Activated CD4-positive, alpha-beta T cell treated with anti-CD3 and anti-CD28 coated beads, Interleukin-2, amount 10 ng/mL, durations not matched to agents 24 days and 14 days (primary cell): ENCODE measurements at places on chromosomes 11 and 22. TPM values are rescaled to one million over a fixed set of nuclear protein-coding genes. Genes with fewer than 3 reads are reported as not detected.

- no peaks in the 10 kb centered on the region for H3K4me1 ChIP-seq
- H3K4me3 ChIP-seq, result no peak overlapping the region
- H3K27ac ChIP-seq, result no peak overlapping the region
- peaks cover 11% of the 10 kb centered on the region for H3K27me3 ChIP-seq
Measured at GRCh38 chr22:35782504-35782903, 64.8 kb downstream of the APOL5 start.

GRCh38 chr11:28384418-28384817 lies 276.2 kb downstream of the METTL15 start:
- H3K27ac ChIP-seq, result no peak overlapping the region
- no peak for DNase-seq
- no peaks in the 10 kb centered on the region for H3K27me3 ChIP-seq
- H3K36me3 ChIP-seq, result no peaks in the 10 kb centered on the region

- no peak for DNase-seq
- H3K36me3 ChIP-seq, result no peaks in the 10 kb centered on the region
- H3K4me1 ChIP-seq, result no peaks in the 10 kb centered on the region
- H3K4me3 ChIP-seq, result no peak overlapping the region
- H3K27ac ChIP-seq, result no peak overlapping the region
- no peaks in the 10 kb centered on the region for H3K27me3 ChIP-seq
Measured at GRCh38 chr11:93000511-93001476, 31.3 kb downstream of the MTNR1B start.

DNA sequence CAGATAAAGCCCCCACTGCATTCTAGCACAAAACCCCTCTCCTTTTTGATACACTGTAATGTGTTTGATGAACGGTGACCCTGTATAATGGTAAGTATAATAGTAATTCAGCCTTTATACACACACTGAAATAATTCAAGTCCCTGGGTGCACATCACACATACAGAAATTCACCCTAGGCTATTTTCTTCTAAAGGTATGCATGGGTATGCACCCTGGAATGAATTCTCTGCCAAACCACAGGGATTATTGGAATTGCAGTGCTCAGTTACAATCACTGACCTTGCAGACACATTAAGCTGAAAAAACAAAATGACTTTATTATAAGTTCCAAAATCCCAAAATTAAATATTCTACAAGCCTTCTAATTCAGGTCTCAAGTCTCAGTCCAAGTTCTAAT lies 245.9 kb upstream of the FAT3 start:
- H3K36me3 ChIP-seq, result no peaks in the 10 kb centered on the region
- no peak overlapping the region for H3K4me3 ChIP-seq
- DNase-seq, result no peak
- no peaks in the 10 kb centered on the region for H3K27me3 ChIP-seq
- no peak overlapping the region for H3K27ac ChIP-seq

TRIM6 gene
- total RNA-seq, result 0.14 and 0.62 TPM in 2 replicates

OR51B5 gene
- not detected in 2 replicates for total RNA-seq

GRCh38 chr22:18078329-18079041 lies 695 bp downstream of the PEX26 start:
- H3K4me1 ChIP-seq, result peaks cover 43% of the 10 kb centered on the region
- peak; percentile 84 for DNase-seq
- no peaks in the 10 kb centered on the region for H3K27me3 ChIP-seq
- H3K27ac ChIP-seq, result peak overlapping the region; percentile 93
- H3K4me3 ChIP-seq, result peak overlapping the region; percentile 96

DNA sequence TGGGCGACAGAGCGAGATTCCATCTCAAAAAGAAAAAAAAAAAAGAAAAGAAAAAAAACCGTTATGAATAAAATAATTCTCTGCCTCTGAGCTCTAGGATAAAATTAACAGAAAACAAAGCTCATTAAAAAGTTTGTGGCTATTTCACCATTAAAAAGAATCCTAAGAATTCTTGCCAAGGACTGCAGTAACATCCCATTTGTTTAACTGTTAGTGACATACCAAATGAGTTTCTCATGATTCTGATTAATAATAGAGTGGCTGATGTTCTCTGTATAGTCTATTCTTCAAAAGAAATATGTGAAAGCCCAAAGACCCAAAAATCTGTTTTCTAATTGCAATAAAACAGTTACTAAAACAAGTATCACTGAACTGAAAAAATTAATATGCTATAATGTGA lies 19.7 kb downstream of the CLNS1A start:
- no peaks in the 10 kb centered on the region for H3K4me1 ChIP-seq
- peaks cover 51% of the 10 kb centered on the region for H3K36me3 ChIP-seq
- H3K27me3 ChIP-seq, result no peaks in the 10 kb centered on the region

DNA sequence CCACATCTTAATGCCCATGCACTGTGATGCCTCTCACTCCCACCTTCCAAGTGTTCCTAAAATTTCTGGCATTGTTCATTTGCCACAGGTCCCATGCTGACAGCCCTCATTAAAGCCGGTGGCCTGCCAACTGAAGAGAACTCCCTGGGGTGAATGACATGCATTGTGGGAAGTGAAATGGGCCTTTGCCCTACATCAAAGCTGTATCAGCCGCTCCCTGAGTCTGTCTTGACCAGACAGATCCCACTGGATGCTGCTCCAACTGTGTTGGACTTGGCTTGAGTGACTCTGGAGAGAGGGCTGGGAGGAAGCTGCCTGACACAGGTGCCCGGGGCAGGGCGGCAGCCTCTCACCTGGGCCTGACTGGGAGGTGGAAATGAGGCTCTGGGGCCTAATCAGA lies 8.8 kb upstream of the SEC14L4 start:
- no peak overlapping the region for H3K27ac ChIP-seq
- no peaks in the 10 kb centered on the region for H3K4me1 ChIP-seq
- no peak for DNase-seq
- no peak overlapping the region for H3K4me3 ChIP-seq
- peaks cover 4% of the 10 kb centered on the region for H3K27me3 ChIP-seq

DNA sequence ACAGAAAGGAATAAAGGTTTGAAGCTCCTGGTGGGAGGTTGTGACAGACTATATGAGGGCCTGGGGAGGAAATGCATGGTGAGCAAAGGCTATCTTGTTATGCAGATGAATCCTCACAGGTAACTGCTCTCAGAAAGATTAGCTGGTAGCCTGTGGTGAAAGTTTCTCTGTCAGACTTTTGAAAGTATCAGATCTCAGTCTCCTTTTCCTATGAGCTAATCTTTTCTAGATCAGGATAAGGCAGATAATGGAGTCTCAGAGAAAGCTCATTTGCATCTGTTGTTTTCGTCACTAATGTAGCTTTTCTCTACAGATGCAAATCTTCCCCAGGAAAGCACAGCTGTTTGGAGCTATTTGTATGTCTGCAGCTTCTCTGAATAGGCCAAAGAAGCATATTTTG lies 21.0 kb upstream of the OR6X1 start:
- H3K27me3 ChIP-seq, result peaks cover 13% of the 10 kb centered on the region
- H3K27ac ChIP-seq, result no peak overlapping the region

- no peak overlapping the region for H3K4me3 ChIP-seq
Measured at GRCh38 chr11:76789443-76789719, 6.2 kb downstream of the TSKU start.

DDI1 gene
- not detected in 2 replicates for total RNA-seq

GRCh38 chr11:93988455-93988854 lies 32.7 kb upstream of the HEPHL1 start:
- no peak overlapping the region for H3K4me3 ChIP-seq
- no peaks in the 10 kb centered on the region for H3K36me3 ChIP-seq
- no peaks in the 10 kb centered on the region for H3K4me1 ChIP-seq
- no peak for DNase-seq
- no peak overlapping the region for H3K27ac ChIP-seq

DNA sequence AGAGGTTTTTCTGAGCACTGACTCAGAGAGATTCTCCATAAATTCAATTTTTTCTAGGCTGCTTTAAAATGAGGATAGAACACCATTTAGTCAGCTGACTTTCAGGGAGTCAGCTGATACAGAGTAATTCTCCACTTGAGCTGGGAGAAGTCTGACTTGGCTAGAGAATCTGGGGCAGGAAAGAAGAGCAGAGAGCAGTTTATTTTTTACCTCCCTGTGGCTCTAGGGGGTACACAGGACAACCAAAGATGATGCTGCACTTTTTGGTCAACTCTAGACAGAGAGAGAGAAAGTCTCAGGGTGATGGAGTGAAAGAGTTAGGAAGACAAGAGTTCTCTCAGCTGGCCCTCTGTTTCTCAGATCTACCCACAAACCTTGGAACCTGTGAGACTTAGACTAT lies 67.3 kb upstream of the EED start:
- H3K27me3 ChIP-seq, result no peaks in the 10 kb centered on the region
- H3K4me3 ChIP-seq, result no peak overlapping the region
- H3K27ac ChIP-seq, result peak overlapping the region; percentile 75
- peaks cover 27% of the 10 kb centered on the region for H3K4me1 ChIP-seq
- DNase-seq, result no peak
